ENCODE measurements at places on chromosomes 4 and X. TPM values are rescaled to one million over a fixed set of nuclear protein-coding genes. Genes with fewer than 3 reads are reported as not detected.
A peak's percentile ranks its signal among the peaks of the same experiment; 100 is the strongest.

SH3BGRL gene
- total RNA-seq: 121 TPM

MAML3 gene
- 16.2 TPM for total RNA-seq

TCEAL7 gene
- total RNA-seq: 15.7 TPM

ZCCHC18 gene
- total RNA-seq: 1.2 TPM

MRPS18C gene
- total RNA-seq: 15.2 TPM

FAM47E gene
- 0.49 TPM for total RNA-seq

MXRA5 gene
- total RNA-seq: 4.7 TPM

PHEX gene
- 0.49 TPM for total RNA-seq

PPBP gene
- not detected for total RNA-seq

CACNA1F gene
- total RNA-seq: 0.25 TPM

GRCh38 chr4:78616046-78616498, 64.5 kb downstream of the ANXA3 start:
- no peaks in the 10 kb centered on the region for H3K27me3 ChIP-seq
- no peak overlapping the region for H3K4me3 ChIP-seq
- no peaks in the 10 kb centered on the region for H3K4me1 ChIP-seq
- no peak for DNase-seq

DNA sequence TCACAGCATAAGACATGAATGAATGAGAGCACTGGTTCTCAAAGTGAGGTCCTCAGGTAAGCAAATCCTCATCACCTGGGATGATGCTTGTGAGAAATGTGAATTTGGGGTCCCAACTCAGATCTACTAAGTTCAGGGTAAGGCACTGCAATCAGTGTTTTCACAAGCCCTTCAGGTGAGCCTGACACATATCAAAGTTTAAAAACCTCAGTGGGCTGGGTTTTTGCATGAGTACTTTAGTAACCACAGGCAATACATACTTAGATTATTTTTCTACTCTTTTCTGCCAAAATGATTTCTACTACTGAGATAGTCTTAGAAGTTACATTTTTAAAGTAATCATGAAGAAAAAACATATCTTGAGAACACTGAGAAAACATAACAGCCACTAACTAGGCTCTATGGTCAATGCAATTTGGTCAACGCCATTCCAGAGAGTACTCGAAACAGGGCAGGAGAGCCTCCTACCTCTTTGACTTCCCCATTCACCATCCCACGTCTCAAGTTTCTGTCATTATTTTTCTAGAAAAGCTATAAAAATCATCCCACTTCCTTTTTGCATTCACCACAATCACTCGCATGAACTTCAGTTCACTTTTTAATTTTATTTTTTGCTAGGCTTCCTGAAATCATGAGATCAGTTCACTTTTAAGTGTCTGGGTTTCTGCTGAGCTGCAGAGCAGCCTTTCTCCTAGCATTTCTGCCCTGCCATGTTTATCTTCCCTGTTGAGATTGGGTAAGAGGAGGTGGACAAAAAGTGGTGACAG, 73.8 kb downstream of the MFAP3L start:
- no peak for DNase-seq
- no peaks in the 10 kb centered on the region for H3K4me1 ChIP-seq
- no peaks in the 10 kb centered on the region for H3K36me3 ChIP-seq
- no peak overlapping the region for H3K27ac ChIP-seq

- H3K36me3 ChIP-seq: no peaks in the 10 kb centered on the region
- no peak overlapping the region for H3K27ac ChIP-seq
- no peaks in the 10 kb centered on the region for H3K4me1 ChIP-seq
- no peak overlapping the region for H3K4me3 ChIP-seq
- no peaks in the 10 kb centered on the region for H3K27me3 ChIP-seq
Measured at GRCh38 chr4:48979914-48980579, 6.0 kb upstream of the CWH43 start.

GRCh38 chrX:153781428-153782047, 697 bp downstream of the SRPK3 start:
- no peak overlapping the region for H3K4me3 ChIP-seq
- no peaks in the 10 kb centered on the region for H3K27me3 ChIP-seq
- peaks cover 8% of the 10 kb centered on the region for H3K36me3 ChIP-seq

- no peak overlapping the region for H3K4me3 ChIP-seq
- H3K27me3 ChIP-seq: no peaks in the 10 kb centered on the region
- H3K27ac ChIP-seq: no peak overlapping the region
- H3K4me1 ChIP-seq: no peaks in the 10 kb centered on the region
- DNase-seq: no peak
- H3K36me3 ChIP-seq: no peaks in the 10 kb centered on the region
Measured at GRCh38 chr4:169279108-169279507, 8.4 kb upstream of the SH3RF1 start.

DNA sequence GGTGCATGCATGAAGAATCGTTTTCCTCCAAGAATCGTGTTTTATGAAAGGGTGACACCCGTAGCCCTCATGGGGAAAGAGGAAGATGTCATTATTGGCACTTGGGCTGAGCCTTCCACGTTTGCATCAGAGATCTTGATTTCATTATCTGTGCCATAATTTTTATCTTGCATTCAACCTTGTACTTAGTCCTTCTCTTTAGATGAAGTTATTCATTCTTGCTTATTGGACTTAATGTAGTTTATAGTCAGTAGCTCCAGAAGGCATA, 66.8 kb downstream of the GAB1 start:
- no peak overlapping the region for H3K4me3 ChIP-seq
- no peaks in the 10 kb centered on the region for H3K27me3 ChIP-seq
- no peak for DNase-seq

DNA sequence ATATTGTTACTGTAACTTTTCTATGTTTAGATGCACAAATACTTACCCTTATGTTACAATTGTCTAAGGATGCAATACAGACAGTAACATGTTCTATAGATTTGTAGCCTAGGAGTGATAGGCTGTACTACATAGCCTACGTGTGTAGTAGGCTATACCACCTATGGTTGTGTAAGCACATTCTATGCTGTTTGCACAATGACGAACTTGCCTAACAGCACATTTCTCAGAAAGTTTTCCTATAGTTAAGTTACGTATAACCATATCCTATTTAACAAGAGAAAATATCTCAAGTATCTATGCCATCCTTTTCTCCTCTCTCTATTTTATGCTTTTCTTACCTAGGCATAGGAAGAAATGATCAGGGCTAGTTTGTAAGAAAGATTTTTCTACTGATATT, 710.8 kb upstream of the HTR2C start:
- H3K27ac ChIP-seq: no peak overlapping the region
- no peak overlapping the region for H3K4me3 ChIP-seq
- H3K4me1 ChIP-seq: no peaks in the 10 kb centered on the region
- H3K36me3 ChIP-seq: no peaks in the 10 kb centered on the region

- no peaks in the 10 kb centered on the region for H3K27me3 ChIP-seq
- no peak for DNase-seq
- H3K4me1 ChIP-seq: peaks cover 3% of the 10 kb centered on the region
- no peaks in the 10 kb centered on the region for H3K36me3 ChIP-seq
Measured at GRCh38 chr4:86825511-86825910, 23.7 kb downstream of the SLC10A6 start.

GRCh38 chr4:73828956-73829355, 7.5 kb upstream of the CXCL6 start:
- no peaks in the 10 kb centered on the region for H3K36me3 ChIP-seq
- H3K4me1 ChIP-seq: no peaks in the 10 kb centered on the region
- H3K27ac ChIP-seq: no peak overlapping the region

DNA sequence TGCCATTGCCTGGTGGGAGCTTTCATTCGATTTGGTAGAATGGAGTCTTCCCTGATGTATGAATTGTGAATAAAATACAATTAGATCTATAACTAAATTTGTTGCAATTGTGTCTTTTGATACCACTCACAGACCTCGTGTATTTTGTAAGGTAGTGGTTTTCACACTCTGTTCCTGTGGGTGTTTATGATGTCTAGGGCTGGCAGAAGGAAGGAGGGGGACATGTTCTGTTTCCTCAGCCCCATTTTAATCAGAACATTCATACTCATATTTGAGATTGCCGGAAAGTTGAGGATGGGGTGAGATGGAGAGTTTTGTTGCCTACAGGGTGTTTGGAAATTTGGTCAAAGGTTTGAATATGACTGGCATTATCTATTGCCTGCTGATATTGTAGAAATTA, 42.9 kb downstream of the PTTG2 start:
- H3K4me1 ChIP-seq: peaks cover 11% of the 10 kb centered on the region
- no peak overlapping the region for H3K4me3 ChIP-seq
- H3K36me3 ChIP-seq: no peaks in the 10 kb centered on the region
- no peak overlapping the region for H3K27ac ChIP-seq
- H3K27me3 ChIP-seq: no peaks in the 10 kb centered on the region

DNA sequence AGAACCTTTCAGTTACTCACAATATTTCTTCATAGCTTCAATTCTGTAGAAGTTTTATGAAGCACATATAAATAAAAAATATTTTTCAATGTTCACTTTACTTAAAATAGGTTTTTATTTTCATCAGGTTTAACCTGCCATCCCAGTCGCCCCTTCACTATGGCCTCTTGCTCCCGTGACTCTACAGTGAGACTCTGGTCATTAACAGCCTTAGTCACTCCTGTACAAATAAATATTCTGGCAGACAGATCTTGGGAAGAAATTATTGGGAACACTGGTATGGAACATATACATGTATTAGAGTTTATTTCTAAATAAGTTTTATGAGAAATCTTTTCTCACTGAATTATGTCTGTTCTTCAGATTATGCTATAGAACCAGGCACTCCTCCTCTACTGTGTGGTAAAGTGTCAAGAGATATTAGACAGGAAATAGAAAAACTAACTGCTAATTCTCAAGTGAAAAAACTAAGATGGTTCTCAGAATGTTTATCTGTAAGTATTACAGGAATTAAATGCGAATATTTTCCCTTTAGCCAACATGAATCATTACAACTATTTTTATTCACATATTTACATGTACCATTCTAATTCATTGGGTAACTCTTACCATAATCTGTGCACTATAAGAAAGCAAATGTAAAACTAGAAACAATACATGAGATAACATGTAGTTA, 45.6 kb downstream of the SPATA4 start:
- H3K4me3 ChIP-seq: no peak overlapping the region
- no peak overlapping the region for H3K27ac ChIP-seq
- H3K27me3 ChIP-seq: no peaks in the 10 kb centered on the region
- H3K36me3 ChIP-seq: no peaks in the 10 kb centered on the region
- DNase-seq: no peak
- no peaks in the 10 kb centered on the region for H3K4me1 ChIP-seq

- no peaks in the 10 kb centered on the region for H3K36me3 ChIP-seq
- no peak overlapping the region for H3K27ac ChIP-seq
- H3K4me3 ChIP-seq: no peak overlapping the region
- no peaks in the 10 kb centered on the region for H3K4me1 ChIP-seq
- H3K27me3 ChIP-seq: no peaks in the 10 kb centered on the region
Measured at GRCh38 chrX:123170546-123170945, 13.5 kb upstream of the GRIA3 start.

GRCh38 chrX:132480581-132481203, 8.1 kb downstream of the MBNL3 start:
- H3K4me1 ChIP-seq: peaks cover 19% of the 10 kb centered on the region
- H3K4me3 ChIP-seq: peak overlapping the region; percentile 8
- no peaks in the 10 kb centered on the region for H3K27me3 ChIP-seq
- H3K36me3 ChIP-seq: no peaks in the 10 kb centered on the region

- H3K4me1 ChIP-seq: peaks cover 12% of the 10 kb centered on the region
- H3K36me3 ChIP-seq: no peaks in the 10 kb centered on the region
- H3K27ac ChIP-seq: peak overlapping the region; percentile 78
- no peaks in the 10 kb centered on the region for H3K27me3 ChIP-seq
Measured at GRCh38 chr4:152352622-152353116, 183.2 kb downstream of the FBXW7 start.

GRCh38 chr4:116561768-116562167, 523.6 kb downstream of the TRAM1L1 start:
- H3K4me3 ChIP-seq: no peak overlapping the region
- H3K27ac ChIP-seq: no peak overlapping the region
- no peaks in the 10 kb centered on the region for H3K4me1 ChIP-seq
- no peaks in the 10 kb centered on the region for H3K27me3 ChIP-seq

DNA sequence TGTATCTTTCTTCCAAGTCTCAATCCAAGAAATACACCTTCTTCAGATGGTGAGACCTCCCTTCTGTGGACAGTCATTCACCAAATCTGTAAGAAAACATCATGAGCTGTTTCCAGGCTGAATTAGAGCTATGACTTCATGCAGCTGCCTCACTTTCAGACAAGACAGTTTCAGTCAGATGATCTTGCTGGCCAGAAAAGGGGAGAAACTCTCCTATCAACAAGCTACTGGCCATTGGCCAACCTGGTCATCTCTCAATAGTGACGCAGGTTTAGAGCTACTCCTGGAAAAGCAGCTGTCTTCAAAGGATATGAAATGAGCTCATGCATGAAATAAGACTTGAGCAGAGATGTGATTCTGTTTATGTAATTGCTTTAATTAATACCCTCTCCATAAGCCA, 69.6 kb upstream of the NDP start:
- no peaks in the 10 kb centered on the region for H3K4me1 ChIP-seq
- no peak overlapping the region for H3K4me3 ChIP-seq
- no peak overlapping the region for H3K27ac ChIP-seq

GRCh38 chr4:7800410-7800809, 139.3 kb downstream of the AFAP1 start:
- H3K4me3 ChIP-seq: no peak overlapping the region
- no peak overlapping the region for H3K27ac ChIP-seq
- no peaks in the 10 kb centered on the region for H3K27me3 ChIP-seq
- H3K36me3 ChIP-seq: peaks cover 26% of the 10 kb centered on the region
- DNase-seq: no peak

DNA sequence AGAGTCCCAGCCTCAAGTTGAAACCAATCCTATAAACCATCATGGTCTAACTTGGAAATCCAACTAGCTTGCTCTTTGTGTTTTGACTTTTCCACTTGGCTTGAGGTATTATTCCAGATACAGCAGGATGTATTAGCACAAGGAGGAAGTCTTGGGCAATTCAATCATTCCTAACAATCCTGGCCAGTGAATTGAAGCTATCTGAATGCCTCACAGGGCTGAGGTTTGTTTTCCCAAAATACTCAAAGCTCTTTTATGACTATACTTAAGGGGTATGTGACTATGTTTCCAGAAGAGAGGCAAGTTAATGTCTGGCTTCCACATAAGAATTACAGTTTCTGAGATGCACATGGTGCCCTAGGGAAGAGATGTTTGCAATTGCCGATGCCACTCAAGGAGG, 66.8 kb upstream of the SH3RF1 start:
- no peak overlapping the region for H3K27ac ChIP-seq
- H3K4me1 ChIP-seq: no peaks in the 10 kb centered on the region
- H3K4me3 ChIP-seq: no peak overlapping the region
- H3K36me3 ChIP-seq: no peaks in the 10 kb centered on the region
- no peak for DNase-seq
- no peaks in the 10 kb centered on the region for H3K27me3 ChIP-seq

GRCh38 chr4:104641418-104641817, 146.7 kb upstream of the CXXC4 start:
- DNase-seq: no peak
- no peaks in the 10 kb centered on the region for H3K36me3 ChIP-seq
- H3K27me3 ChIP-seq: no peaks in the 10 kb centered on the region
- H3K4me1 ChIP-seq: no peaks in the 10 kb centered on the region
- H3K4me3 ChIP-seq: no peak overlapping the region

DNA sequence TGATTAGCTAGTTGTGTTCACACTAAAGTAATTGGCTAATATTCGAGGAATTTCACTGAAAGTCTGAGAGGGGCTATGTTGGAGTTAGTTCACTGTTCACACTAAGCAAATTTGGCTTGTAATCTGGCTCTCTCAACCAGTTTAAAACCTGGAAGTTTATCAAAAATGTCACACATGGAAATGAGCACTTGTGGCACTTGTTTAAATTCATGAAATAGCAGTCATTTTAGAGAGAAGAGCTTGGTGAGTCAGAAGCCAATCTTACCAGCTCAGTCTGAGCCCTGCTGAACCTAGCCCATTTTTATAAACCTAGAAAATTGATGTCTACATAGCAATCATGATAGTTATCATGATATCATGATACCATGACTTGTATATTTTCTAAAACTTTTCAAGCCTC, 90.7 kb upstream of the JADE1 start:
- peaks cover 10% of the 10 kb centered on the region for H3K4me1 ChIP-seq
- H3K27ac ChIP-seq: no peak overlapping the region
- no peak for DNase-seq
- H3K4me3 ChIP-seq: no peak overlapping the region
- H3K27me3 ChIP-seq: no peaks in the 10 kb centered on the region

Measured in vagina (tissue), 2 donors.